Stimulated activated CD8-positive, alpha-beta memory T cell treated with anti-CD3 and anti-CD28 coated beads, Interleukin-4, amount 100 ng/mL, for 4 hours (primary cell): ENCODE measurements at places on chromosomes 2 and 18.

- no peak for DNase-seq
Measured at GRCh38 chr2:72636210-72636609, 189.6 kb downstream of the EXOC6B start.

GRCh38 chr18:56986829-56987228 is 160.1 kb upstream of the BOD1L2 start:
- no peak for DNase-seq

DNA sequence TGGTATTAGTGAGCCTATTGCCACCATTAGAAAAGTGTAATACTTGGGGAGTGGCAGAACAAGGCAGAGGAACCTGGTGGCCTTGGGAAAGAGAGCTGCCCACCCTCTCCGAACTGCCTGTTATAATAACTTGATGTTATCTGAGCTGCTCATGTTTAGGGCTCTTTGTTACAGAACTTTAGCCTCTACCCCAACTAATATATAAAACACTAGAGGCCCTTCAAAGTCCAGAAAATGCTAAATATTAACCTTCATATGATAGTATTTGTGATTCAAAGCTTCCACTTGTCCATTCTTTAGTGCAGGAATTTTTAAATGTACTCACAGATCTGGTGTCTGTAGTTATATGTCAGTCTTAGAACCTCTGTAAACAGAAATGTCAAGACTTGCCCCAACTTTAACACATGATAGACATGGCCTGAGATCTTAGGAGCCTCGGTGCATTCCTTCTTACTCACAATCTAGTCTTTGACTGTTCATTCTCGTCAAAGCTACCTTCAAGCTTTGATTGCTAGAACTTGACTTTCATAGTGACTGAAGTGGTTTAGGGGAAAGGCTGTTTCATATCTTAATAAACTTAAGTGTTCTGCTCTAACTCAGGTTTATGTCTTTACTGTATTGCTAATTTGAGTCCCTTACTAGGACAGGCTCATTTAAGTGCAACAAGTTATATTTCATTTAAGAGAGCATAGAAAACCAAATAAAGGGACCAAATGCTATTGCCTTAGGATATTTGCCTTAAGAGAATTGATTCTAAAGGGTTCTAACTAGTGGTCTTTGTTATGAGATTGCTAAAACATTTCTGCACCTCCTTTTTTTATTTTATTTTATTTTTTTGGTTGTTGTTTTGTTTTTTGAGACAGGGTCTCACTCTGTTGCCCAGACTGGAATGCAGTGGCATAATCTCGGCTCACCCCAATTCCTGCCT is 41.6 kb downstream of the DDX1 start:
- no peak for DNase-seq

GRCh38 chr2:32210767-32211408 is 45.2 kb downstream of the SLC30A6 start:
- no peak for DNase-seq

DNA sequence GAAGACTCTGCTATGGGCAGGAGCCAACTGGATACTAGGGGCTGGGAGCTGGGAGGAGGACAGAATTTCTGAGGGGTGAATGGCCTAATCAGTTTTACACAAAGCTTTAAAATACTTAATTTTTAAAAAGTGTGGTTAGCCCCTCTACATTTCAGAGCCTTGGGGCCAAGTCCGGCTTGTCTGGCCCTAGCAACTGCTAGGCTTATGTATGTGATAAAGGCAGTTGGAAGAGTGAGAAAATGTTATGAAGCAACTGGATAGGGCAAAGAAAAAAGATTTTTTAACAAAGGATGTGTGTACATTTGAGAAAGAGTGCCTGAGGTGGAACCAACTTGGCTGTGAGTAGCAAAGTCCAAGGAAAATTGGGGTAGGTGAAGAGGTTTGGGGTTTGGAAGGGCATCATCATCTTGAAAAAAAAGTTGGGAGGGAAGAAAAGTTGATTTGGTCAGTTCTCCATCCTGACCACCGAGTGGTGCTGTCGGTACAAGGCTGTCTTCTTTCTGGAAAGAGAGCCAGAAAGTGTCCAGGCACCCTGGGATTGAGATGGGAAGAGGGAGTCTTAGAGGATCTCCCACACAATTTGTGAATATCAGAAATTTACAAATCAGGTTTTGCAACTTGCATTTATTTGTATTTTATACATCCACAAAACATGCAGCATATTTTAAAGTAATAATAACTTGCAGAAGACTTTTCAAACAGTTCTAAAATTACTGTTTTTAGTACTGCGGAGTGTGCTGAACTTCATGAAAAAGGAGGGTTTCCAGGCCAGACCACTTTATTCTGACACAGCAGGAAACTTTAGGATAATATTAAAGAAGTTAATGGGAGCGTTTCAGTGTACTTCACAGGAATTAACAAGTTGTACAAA is 10.5 kb upstream of the CDK15 start:
- DNase-seq = no peak

DNA sequence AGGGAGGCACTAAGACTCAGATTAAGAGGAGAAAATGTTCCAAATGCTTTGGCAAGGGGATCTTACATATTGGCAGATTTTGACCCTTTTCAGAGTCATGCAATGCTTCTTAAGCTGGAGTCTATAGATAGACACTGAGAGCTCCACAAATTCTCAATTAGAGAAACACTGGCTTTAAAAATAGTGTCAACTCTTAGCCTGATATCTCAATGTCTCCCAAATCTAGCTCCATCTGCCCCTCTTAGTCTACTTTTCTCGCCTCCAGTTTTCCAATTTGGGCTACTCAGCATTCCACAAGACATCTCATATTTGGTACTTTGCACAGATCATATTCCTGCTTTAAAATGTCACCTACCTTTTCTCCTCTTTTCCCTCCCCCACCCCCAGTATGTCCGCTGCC is 232.6 kb downstream of the LRRTM1 start:
- DNase-seq = no peak

GRCh38 chr2:42214669-42215068 is 45.5 kb downstream of the EML4 start:
- DNase-seq = no peak

DNA sequence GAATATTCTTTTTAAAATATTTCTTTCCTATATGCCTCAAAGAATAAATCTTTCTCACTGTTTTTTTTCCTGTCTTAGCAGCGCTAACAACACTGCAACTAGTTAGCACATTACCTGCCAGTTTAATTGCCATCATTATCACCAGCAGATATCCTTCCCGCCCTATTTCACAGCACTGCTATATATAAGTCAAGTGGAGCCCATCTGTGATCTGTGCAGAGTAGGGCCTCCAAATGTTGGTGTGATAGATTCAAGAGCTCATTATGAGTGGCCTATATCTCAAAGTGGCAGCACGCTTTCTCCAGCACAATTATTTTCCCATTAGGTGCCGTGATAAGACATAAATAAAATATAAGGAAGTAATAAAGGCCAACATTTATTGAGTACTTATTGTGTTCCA is 19.8 kb upstream of the RGPD4 start:
- no peak for DNase-seq

- no peak for DNase-seq
Measured at GRCh38 chr2:12856934-12857601, 140.3 kb downstream of the TRIB2 start.
